ENCODE measurements at places on chromosomes 4 and X. TPM values are rescaled to one million over a fixed set of nuclear protein-coding genes. Genes with fewer than 3 reads are reported as not detected.

DNA sequence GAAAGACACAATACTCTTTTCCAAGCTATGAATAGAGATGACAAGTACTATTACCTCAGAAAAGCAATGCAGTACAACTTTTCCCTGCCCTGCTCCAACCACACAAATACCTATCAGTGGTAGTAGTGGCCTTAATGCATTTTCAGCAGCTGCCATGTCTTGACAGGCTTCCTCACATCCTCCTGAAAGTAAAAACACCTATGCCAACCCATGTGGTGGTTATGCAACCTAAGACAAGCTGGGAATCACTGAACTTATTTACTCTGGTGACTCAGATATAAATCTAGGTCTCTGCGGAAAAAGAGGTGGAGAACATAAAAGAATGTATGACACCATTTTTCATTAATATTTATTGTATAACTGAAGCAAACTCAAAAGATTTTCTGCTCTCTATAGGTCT, 14.5 kb downstream of the WDFY3 start:
- DNase-seq = no peak

The INTU gene
- not detected for total RNA-seq

The ABRAXAS1 gene
- 15.7 TPM for total RNA-seq

The CLIC2 gene
- total RNA-seq = 0.14 TPM

The PAGE3 gene
- not detected for total RNA-seq

Data from activated T-helper 2 cell treated with anti-CD3 and anti-CD28 coated beads, Interferon-gamma antibody, Interleukin-2, Interleukin-4, amounts not matched to agents 10 μg/mL and 5 μg/mL and 100 μg/mL, durations not matched to agents 14 hours and 24 hours and 36 hours (primary cell).